Coronary artery (tissue), 2 donors: ENCODE measurements at places on chromosomes 2 and 18.
A peak's percentile ranks its signal among the peaks of the same experiment; 100 is the strongest.

DNA sequence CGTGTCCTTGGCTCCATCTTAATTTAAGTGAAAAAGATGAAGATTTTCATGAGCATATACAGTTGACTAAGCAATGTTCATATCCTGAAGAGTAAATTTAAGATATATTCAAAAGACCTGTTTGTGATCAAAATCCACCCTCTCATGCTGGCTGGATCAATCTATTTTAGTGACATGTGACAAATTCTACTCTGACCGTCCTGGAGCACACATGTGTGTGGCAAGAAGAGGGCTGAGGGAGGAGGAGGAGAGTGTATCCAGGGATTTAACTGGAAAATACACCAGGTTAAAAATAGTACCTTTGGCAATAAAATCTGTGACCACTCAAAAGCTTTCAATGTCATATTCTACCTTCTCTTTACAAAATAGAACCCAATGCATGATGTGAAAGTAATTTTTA lies 228.7 kb downstream of the PID1 start:
- no peak for DNase-seq

DNA sequence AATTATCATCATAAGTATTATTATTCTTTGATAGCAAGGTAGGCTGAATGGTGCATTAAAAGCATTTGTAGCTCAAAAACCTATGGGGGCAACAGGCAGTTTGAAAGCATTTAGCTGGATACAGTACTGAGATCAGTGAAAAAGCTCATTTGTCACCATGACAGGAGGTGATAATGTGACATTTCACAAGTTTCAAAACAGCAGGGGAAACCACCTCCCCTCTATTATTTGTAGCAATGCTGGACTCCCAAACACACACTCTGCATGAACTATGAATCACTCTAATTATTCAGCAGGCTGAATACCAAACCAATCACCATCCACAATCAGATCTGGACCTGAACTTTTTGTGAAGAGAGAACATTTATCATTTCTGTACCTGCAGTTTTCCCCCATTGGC lies 63.4 kb downstream of the MYO5B start:
- DNase-seq, result no peak

GRCh38 chr18:79169958-79170555 lies 100.9 kb downstream of the ATP9B start:
- no peak for DNase-seq

DNA sequence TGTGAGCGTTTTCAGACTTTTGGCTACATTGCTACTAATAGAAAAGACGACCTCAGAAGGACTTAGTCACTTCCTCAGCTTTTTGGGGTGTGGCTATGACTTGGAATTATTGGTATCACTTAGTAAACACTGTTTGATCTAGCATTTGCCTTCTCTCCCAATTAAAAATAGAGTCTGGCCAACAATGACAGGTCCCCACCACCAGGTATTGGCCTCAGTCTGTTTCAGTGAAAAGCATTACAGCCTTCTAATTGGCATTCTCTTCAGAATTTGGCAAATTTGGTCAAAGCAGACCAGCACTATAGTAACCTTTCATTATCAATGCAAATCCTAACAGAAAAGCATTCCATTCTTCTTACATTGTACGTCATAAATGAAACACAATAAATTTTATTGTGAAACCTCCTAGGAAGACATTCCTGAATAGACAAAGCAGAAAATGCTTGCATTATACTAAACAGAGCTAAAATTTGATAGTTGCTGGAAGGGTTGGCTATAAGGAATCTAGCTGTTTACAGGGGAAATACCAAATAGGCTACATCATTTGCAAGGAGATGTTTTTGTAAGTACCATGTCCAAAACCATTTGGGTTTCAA lies 613.9 kb downstream of the IRS1 start:
- DNase-seq, result no peak

- no peak for DNase-seq
Observed at GRCh38 chr2:241039416-241039815, 41.0 kb downstream of the SNED1 start.

- no peak for DNase-seq
Observed at GRCh38 chr18:63552581-63552980, 10.4 kb downstream of the SERPINB12 start.

- no peak for DNase-seq
Observed at GRCh38 chr2:203730076-203730729, 23.8 kb downstream of the CD28 start.

DNA sequence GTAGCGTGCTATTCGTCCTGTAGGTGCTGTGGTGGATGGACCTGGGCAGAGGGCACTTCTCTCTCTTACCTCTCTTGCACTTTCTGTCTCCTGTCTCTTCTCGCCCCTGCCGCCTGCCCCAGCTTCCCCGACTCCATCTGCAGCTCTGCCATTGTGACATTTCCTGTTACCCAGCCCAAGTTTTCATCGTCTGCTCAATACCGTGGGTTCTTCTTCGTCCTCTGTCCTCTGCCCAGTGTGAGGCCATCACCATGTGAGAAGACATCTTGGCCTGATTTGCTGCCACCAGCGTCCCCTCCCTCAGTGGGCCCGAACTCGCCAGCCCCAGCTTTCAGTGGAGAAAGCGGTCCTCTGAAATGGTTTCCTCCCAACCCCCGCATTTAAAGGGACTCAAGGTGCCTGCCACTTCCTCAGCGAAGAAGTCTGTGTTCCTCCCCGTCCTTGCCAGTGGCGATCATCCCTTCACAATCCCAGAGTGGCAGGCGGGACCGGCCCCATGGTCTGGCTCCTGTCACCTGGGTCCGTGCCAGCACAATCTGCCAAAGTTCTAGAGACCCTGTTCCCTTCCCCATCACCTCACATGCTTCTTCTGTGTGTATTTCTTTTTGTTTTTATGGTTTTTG lies 18.0 kb downstream of the TGOLN2 start:
- DNase-seq, result no peak

GRCh38 chr2:124678043-124678442 lies 653.0 kb downstream of the CNTNAP5 start:
- no peak for DNase-seq

GRCh38 chr2:122244598-122245229 lies 489.3 kb downstream of the TSN start:
- DNase-seq, result no peak

- DNase-seq, result no peak
Observed at GRCh38 chr2:223488814-223489213, 113.3 kb downstream of the SCG2 start.

DNA sequence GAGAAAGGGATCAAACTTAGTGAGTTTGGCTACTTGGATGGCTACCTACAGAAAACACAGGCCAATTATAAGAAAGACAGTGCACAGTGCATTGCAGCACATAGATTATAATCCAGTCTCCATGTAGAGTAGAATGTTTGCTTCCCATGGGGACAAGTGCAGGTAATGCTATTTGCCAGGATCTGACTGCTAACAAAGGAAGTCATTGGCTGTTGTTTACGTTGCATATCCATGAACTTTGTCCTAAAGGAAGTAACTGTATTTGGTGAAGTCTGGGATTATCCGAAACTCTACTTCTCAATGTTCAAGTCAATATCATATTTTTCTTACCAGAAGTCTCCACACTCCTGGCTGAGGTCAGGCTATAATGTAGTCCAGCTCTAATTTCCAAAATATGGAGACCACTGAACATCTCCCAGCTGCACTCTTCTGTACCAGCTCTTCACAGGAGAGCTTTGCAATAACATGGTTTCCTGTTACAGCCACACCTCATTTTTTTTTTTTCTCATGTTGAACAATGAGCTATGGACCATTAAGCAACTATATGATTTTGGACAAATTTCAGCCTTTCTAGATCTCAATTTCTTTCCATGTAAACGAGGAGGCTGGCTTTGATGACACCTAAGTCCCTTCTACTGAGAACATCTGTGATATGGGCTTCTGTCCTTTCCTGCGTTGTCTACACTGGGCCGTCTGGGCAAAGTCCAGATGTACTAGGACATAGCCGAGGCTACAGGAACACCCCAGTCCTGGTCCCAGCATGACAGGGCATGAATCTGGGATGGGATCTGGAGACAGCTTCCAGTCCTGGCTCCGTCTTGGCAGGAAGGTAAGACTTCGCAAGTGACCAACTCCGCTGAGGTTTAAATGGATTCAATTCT lies 154.8 kb downstream of the LAMA1 start:
- no peak for DNase-seq

GRCh38 chr18:45727068-45727467 lies 3.1 kb downstream of the SLC14A1 start:
- no peak for DNase-seq

GRCh38 chr2:102187496-102188150 lies 800 bp downstream of the IL1RL2 start:
- peak; percentile 78 for DNase-seq

GRCh38 chr18:78497641-78498040 lies 482.0 kb upstream of the SALL3 start:
- DNase-seq, result peak; percentile 43

DNA sequence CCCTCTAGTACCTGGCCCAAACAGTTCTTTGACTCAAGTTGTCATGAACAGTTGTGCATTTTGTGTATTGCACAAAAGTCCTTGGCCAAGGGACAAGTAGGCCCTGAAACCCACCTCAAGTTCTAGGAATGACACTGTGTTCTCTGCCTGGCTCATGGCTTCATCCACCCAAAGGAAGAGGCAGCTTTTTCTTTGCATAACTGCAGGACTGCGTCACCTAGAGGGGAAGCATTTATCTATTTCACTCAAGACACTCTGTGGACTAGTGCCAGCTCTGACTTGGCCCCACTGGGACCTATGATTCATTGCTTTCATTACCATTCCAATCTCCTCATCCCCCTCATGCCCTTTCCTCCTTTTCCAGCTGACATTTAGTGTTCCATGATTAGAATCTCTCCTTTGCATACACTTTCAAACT lies 119.3 kb upstream of the SIX2 start:
- no peak for DNase-seq

GRCh38 chr2:42903821-42904575 lies 111.6 kb upstream of the HAAO start:
- peak; percentile 70 for DNase-seq

DNA sequence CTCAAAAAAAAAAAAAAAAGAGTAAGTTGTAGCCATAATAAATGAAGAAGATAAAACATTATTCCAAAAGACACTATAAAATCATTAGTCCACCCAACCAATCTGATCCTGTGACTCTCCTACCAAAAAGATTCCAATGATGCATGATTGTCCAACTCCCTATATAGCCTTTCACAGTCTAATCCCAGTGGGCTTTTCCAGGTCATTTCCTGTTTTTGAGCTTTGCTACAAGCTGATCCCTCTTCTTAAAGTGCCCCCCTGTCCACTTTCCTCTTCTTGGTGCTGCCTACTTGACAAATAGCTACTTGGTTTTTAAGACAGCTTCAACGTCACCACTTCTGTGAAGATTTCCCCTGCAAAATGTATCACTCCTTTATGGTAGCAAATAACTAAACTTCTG lies 88.4 kb downstream of the SEMA4F start:
- DNase-seq, result no peak

- DNase-seq, result no peak
Observed at GRCh38 chr18:34114996-34115395, 109.7 kb downstream of the NOL4 start.

- no peak for DNase-seq
Observed at GRCh38 chr2:16218625-16219024, 278.3 kb downstream of the MYCN start.

DNA sequence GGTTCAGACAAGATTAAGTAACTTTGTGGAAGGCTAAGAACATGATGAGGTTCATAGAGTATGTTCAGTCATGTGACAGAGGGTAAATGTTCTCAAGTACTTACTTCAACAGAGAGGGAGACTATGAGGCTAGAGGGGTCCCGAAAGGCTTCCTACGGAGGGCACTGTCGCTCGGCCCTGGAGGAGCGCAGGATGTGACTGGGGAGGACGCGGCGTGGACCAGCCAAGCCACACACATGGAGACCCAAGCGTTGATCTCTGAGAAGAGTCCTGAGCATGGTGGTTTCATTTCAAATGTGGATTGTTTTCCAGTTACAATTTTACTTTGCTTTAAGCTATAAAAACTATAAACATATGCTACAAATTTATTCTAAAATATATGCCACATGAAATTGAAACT lies 227.5 kb downstream of the PTGR3 start:
- no peak for DNase-seq

- no peak for DNase-seq
Observed at GRCh38 chr2:74474899-74475298, 2.4 kb upstream of the MRPL53 start.

GRCh38 chr18:44735096-44735495 lies 54.4 kb downstream of the SETBP1 start:
- no peak for DNase-seq

DNA sequence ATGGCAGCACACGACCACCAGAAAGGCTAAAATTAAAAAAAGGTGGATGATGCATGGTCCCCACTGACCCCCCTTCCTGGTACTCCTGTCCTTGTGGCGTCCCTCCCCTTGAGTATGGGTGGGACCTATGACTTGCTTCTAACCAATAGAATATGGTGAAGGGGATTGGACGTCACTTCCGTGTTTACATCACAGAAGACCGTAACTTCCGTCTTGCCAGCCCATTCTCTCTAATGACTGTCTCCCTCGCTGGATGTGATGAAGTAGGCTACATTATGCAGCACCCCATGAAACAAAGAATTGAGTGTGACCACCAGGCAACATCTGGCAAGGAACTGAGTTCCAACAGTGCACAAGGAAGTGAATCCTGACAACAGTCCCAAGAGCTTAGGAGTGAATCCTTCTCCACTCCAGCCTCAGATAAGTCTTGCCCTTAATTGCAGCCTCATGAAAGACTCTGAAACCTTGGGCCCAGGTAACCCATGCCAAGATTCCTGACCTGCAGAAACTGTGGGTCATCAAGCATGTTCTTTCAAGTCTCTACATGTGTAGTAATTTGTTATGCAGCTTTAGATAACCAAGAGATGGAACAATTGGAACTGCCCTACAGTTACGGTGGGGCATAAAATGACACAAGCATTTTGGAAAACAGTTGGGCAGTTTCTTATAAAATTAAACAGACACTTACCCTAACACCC lies 80.1 kb upstream of the NPAS2 start:
- no peak for DNase-seq

- no peak for DNase-seq
Observed at GRCh38 chr18:10352671-10353070, 101.8 kb upstream of the APCDD1 start.

- no peak for DNase-seq
Observed at GRCh38 chr18:78607221-78607620, 372.4 kb upstream of the SALL3 start.

GRCh38 chr2:172693037-172693436 lies 42.6 kb upstream of the RAPGEF4 start:
- no peak for DNase-seq

GRCh38 chr18:58721566-58722239 lies 50.4 kb downstream of the MALT1 start:
- no peak for DNase-seq

DNA sequence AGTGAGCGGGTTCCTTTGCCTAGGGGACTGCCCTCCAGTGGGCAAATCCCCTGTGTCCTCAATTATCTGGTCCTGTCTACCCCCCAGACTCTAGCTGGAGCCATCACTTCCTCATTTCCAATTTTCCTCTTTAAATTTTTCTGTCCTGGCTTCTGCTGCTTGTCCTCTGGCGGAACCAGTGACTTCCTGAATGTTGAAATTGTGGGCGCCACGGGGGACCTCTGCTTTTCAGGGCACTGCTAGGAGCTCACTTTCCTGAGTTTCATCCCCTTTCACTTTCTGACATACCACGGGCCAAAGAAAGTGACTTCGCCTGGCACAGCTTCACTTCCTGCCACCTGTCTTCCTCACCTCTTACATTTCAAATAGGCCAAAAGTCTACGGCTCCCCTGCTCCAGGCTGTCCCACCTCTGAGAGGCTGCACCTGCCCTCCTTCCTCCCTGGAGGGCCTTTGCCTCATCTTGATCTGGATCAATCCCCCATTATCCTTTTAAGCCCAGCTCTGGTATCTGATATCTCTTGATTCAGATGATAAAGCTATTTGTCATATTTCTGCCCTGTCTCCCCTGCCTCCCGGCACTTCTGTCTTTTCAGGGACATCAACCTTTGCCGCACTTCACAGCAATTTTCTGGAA lies 1.4 kb upstream of the MARCO start:
- DNase-seq, result no peak

- DNase-seq, result no peak
Observed at GRCh38 chr18:55635439-55635838, 47.4 kb upstream of the TCF4 start.
